Central memory CD4-positive, alpha-beta T cell (primary cell): ENCODE measurements at places on chromosomes 6 and 20.

GRCh38 chr20:13687815-13688214 is 49.1 kb upstream of the TASP1 start:
- DNase-seq, result no peak

GRCh38 chr6:11833626-11834592 is 55.3 kb upstream of the ADTRP start:
- DNase-seq, result no peak

DNA sequence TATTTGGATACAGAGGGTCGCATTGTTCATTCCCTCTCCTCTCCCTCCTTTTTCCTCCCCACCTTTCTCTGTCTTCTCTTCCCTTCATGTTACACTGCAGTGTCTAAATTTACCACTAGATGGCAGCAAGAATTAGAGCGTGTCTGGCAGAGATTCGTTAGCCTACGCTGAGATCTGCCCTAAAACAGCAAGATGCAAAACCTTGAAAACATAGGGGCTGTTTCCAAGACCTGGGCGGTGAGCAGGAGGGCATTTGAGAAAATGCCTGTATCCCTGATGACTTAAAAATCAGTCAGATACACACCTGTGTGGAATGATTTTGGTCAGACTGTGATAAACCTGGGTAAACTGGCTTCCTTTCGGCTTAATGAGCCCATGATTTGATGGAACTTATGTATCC is 101.5 kb upstream of the ISM1 start:
- DNase-seq, result peak; percentile 52

DNA sequence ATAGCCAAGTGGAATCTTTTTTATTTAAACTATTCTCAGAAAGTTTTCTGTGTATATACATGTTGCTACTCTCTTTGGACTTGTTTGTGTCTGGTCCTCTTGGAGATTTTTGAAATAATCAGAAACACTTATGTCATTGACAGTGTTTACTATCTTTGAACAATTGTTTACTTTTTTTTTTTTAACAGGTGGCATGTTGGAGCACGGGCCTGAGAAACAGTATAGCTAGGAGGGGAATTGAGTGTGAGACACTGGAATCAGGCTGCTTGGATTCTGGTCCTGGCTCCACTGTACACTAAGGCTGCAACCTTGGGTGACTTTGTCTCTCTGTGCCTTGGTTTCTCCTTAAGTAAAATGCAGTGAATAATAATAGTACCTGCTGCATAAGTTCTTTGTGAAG is 279.6 kb downstream of the PRL start:
- no peak for DNase-seq

- no peak for DNase-seq
These were observed 71.3 kb downstream of the EFHC1 start for GRCh38 chr6:52491203-52492069.

DNA sequence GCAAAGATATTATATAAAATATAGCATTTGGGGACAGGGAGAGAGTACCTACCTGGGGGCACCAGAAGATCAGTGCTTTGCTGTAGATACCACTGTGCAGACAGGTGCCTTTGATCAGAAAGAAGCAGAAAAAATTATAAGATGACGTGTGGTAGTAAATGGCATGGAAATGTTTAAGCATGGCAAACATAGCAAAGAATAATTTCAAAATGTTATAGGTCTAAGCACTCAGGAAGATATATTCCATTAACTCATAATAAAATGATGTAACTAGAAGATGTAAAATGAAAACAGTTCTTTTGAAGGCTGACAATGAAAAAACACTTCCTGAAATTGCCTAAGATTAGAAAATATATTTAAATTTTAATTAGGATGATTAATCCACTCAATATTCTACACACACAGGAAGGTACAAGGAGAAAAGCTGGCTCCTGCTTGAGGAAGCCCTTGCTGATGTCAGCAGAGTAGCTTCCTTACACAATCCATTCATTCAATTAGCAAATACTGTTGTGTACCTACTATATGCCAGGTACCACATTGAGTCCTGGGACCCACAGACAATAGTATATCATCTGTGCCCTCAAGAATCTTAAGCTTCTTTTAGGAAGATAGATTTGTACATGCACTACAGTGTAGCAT is 290.2 kb upstream of the CNR1 start:
- no peak for DNase-seq

DNA sequence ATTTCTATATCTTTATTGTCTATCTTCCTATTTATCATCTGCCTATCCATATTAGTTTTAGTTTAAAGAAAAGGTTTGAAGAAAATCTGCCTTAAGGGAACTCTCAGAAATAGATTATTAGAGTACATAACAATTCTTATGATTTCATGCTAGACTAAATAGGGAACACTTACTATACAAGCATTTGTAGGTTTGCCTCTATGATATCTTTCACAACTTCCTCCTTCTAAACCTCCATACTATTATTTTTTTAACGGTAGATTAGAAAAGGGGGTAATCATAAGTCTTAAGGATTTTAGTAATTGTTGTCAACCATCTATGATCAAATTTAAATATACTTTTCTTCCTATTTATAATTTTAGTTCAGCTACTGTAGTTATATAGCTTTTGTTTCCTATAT is 11.6 kb upstream of the DSE start:
- no peak for DNase-seq

- DNase-seq, result no peak
These were observed 645.0 kb downstream of the DHX35 start for GRCh38 chr20:39607141-39607540.

- DNase-seq, result no peak
These were observed 13.0 kb upstream of the MPC1 start for GRCh38 chr6:166395778-166396177.

- no peak for DNase-seq
These were observed 201.0 kb downstream of the PRL start for GRCh38 chr6:22095836-22096235.

- no peak for DNase-seq
These were observed 167.3 kb downstream of the TRMT11 start for GRCh38 chr6:126153661-126154060.

GRCh38 chr20:25745100-25745499 is 48.4 kb upstream of the ZNF337 start:
- no peak for DNase-seq

DNA sequence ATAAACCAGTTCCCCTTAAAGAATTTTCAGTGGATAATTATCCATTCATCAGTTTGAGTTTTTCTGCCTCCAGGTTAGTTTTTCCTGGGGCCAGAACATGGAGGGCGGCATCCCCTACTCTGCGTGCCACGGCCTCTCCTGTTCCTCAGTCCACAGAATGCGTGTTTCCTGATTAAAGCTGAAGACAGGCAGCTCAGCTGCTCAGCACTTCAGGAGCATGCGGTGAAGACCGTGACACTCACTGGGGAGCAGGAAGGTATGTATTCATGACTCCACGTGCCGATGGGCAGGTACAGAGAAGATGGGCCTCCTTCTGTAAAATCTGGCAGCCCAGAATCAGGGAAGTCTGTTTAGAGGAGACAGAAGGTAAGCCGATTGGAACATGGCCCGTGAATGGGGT is 2.0 kb upstream of the THBS2 start:
- no peak for DNase-seq

- DNase-seq, result no peak
These were observed at the start of gene ATP9A for GRCh38 chr20:51767867-51768758. ATP9A (minus strand) TSS chr20:51768390; CDS start chr20:51768369, 21 bp downstream.

DNA sequence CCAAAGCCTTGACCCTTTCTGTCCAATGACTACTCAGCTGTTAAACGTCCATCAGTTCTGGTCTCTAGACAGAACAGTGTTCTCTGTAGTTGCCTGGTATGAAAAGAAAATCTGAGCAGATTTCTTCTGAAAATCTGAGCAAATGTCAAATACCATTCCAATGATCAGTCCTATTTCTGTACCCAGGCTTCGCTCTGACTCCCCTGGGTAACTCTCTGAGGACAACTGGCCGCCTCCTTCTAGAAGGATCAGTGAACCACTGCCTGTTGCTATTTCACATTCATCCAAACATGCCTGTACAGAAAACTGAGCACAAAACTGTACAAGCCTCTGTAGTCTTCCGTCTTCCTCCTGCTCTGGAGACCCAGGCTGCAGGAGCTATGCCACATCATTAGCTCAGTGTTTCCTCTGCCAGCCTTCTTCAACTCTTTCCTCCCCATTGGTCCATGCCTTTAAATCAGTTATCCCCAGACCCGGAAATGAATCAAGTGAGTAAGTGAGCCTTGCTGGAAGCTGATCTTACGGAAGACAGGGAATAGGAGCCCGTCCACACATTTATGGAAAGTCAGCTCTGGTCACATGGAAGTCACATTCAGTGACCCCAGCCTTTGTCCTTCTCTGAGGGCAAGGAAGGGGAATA is 63.3 kb downstream of the DAAM2 start:
- DNase-seq, result no peak

- DNase-seq, result no peak
These were observed 202.9 kb upstream of the SOX4 start for GRCh38 chr6:21390532-21391213.

DNA sequence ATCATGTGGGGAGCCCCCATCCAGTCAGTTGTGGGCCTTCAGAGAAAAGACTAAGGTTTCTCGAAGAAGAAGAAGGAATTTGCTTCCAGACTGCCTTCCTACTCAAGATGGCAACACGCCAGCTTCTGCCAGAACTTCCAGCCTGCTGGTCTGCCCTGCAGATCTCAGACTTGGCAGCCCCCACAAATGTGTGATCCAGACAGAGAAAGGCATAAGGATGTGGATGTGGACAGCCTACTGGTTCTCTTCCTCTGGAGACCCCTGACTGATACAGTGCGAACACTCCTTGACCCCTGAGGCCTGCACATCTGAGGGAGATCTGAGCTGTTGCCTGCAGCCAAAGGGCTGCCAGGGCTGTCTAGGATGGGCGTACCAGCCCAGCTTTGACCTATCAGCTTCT is 8.6 kb downstream of the GABRR1 start:
- no peak for DNase-seq

GRCh38 chr6:132456700-132457143 is 55.4 kb upstream of the MOXD1 start:
- no peak for DNase-seq

DNA sequence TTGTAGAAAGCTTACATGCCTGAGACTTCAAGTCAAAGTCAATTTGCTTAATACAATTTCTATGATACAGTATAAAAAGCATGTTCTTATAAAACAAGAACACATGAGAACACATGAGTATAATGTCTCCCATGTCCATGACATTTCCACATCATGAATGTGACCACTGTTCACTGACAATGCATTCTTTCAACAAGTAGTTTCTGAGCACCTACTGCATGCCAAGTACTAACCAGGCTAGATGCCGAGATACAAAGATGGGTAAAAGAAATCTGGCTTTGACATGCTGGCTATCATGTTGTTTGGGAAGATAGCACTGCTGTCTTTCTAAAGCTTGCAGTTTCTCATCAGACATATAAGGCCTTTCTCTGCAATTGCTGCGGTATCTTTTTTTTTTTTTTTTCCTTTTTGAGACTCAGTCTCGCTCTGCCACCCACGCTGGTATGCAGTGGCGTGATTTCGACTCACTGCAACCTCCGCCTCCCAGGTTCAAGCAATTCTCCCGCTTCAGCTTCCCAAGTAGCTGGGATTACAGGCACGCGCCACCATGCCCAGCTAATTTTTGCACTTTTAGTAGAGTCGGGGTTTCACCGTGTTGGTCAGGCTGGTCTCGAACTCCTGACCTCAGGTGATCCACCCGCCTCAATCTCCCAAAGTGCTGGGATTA is 123.6 kb upstream of the DST start:
- DNase-seq, result no peak

DNA sequence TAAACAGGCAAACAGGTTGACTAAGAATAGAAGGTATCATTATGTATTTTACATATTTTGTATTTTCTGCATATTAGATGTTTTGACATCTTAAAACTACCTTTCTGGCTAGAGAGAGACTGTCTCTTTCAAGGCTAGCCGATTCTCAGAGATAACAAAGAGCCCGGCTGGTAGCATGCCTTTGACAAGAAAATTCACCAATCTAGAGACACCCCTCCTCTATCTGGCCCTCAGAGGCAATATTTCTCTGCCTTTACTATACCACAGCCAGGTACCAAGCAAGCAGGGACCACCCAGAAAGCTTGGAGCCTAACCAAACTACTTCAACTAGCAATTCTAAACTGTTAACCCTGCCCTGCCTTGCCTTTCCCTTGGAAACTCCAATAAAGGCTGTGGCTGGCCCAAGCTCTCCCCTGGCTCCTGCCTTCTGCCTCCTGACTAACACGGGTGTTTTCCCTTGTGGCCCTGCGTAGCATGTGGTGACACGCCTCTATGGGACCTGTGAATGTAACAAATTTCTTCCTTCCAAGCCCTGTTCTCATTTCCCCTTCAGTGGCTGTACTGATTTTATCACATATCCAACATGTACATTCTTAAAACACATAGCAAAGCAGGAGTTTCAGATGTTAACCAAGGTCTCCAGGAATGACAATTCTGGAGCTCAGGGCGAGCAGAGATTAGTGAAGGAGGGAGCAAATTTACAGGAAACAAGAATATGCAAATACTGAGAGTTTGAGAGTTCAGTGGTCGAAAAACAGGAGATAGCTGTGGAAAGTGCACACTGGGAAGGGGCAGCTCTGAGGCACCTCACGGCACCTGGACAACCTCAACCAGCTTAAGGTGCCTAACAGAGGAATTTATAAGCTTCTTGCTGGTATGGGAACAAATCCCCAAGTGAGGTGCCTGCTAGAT is 120.8 kb downstream of the BACH2 start:
- peak; percentile 19 for DNase-seq

- DNase-seq, result no peak
These were observed 265.9 kb upstream of the QKI start for GRCh38 chr6:163148451-163149278.

- no peak for DNase-seq
These were observed 13.6 kb downstream of the DEFB114 start for GRCh38 chr6:49950415-49950751.

DNA sequence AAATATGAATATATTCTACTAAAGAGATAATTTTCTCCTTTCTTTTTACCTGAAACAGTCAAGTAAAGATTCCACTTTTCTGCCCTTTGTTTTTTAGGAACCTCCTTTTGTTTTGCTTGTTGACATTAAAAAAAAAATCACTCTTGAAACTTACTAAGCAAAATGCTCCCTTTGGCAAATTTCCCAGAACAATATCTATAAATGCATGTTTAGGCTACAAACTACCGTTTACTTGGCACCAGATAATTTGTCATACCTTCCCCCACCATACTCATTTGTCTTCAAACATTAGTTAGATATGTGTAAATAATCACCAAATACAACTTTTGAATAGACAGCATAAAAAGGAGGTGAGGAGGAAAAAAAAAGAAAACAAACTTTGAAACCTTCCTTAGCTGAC is 604.7 kb downstream of the RFPL4B start:
- no peak for DNase-seq

- no peak for DNase-seq
These were observed 40.1 kb downstream of the RNF144B start for GRCh38 chr6:18427296-18427695.

DNA sequence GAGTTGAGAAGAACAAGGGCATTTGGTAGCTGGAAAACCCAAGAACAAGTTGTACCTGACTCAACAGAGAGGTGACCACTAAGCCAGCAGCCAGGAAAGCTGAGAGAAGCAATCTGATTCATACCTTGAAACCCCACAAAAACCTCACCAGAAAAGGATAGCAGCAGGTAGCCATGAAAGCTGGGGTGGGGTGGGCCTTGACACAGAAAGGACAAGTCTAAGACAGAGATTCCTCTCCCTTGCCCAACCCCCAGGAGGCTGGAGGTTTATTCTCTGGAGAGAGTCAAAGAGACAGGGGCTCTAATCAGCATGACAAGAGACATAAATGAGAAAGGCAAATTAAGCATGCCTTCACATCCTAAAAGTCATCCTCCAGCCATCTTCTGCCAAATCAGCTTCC is 151.7 kb upstream of the DST start:
- DNase-seq, result no peak

- no peak for DNase-seq
These were observed 26.0 kb upstream of the TAAR1 start for GRCh38 chr6:132685009-132685408.

- no peak for DNase-seq
These were observed 292.8 kb downstream of the CDC5L start for GRCh38 chr6:44680202-44680720.
